ENCODE measurements at places on chromosomes 16 and 17. TPM values are rescaled to one million over a fixed set of nuclear protein-coding genes. Genes with fewer than 3 reads are reported as not detected.
A peak's percentile ranks its signal among the peaks of the same experiment; 100 is the strongest.

- DNase-seq = no peak
Measured at GRCh38 chr17:62616993-62617893, 10.2 kb upstream of the MRC2 start.

GRCh38 chr16:30382111-30382881 is at the start of gene SEPTIN1:
TSS of gene SEPTIN1 (minus strand) at chr16:30382561. CDS start at chr16:30382542, 19 bp downstream.
- peak; percentile 89 for DNase-seq

GRCh38 chr16:53518550-53519416 is 15.8 kb upstream of the AKTIP start:
- DNase-seq = peak; percentile 92

GRCh38 chr17:73616120-73616872 is 27.9 kb downstream of the SDK2 start:
- DNase-seq = no peak

GRCh38 chr17:63762161-63763078 is 11.0 kb downstream of the CCDC47 start:
- no peak for DNase-seq

C16orf89 gene
- not detected for total RNA-seq

CARD14 gene
- total RNA-seq = 0.11 TPM

KRTAP1-5 gene
- not detected for total RNA-seq

DNA sequence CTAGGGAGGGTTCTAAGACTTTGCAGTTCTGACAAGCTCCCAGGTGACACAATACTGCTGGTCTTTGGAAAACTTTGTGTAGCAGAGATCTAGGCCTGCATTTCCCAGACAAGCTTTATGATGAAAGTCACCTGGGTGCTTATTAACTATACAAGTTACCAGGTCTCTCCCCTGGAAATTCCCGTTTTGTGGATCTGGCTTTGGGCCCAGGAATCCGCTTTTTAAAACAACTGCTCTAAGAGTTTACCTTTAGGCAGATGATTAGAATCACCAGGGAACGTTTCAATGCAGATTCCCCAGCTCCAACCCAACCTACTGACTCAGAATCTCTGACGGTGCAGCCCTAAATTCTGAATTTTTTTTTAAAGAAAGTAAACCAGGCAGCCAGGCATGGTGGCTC is 36.3 kb downstream of the MYH3 start:
- DNase-seq = no peak

PERCC1 gene
- not detected for total RNA-seq

GRCh38 chr17:40108970-40109824 is 8.8 kb upstream of the NR1D1 start:
- DNase-seq = peak; percentile 72

TBC1D3E gene
- total RNA-seq = not detected

HBQ1 gene
- total RNA-seq = 2.2 TPM
